Activated naive CD8-positive, alpha-beta T cell treated with anti-CD3 and anti-CD28 coated beads, Interleukin-2, amount 10 ng/mL, durations not matched to agents 7 days and 5 days (primary cell): ENCODE measurements at places on chromosomes 3 and 15. TPM values are rescaled to one million over a fixed set of nuclear protein-coding genes. Genes with fewer than 3 reads are reported as not detected.

CCR2 gene
- total RNA-seq, result 52.5 TPM

SLC6A1 gene
- total RNA-seq, result not detected

- H3K4me1 ChIP-seq, result peaks cover under 1% of the 10 kb centered on the region
- no peak overlapping the region for H3K27ac ChIP-seq
- no peak for DNase-seq
- H3K27me3 ChIP-seq, result no peaks in the 10 kb centered on the region
- no peak overlapping the region for H3K4me3 ChIP-seq
These were observed 475.0 kb upstream of the CBLB start for GRCh38 chr3:106343811-106344210.

DNA sequence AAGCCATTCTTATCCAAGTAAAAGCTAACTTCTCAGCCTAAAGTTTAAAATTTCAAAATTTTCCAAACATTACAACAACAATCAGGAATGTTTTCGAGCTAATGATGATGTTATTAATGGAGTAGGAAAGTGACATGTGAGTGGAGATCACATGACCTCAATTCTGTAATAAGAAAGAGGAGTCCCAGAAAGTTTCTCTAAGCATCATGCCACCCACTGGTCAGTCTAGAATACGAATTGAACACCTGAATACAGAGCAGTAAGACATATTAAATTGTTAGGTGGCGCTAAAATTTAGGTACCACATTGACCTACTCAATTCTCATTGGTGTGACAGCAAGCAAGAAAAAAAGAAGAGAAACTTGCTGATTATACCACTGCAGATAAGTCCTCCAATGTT is 163.9 kb downstream of the DCLK3 start:
- no peak overlapping the region for H3K27ac ChIP-seq
- no peaks in the 10 kb centered on the region for H3K36me3 ChIP-seq
- H3K4me3 ChIP-seq, result no peak overlapping the region

DNA sequence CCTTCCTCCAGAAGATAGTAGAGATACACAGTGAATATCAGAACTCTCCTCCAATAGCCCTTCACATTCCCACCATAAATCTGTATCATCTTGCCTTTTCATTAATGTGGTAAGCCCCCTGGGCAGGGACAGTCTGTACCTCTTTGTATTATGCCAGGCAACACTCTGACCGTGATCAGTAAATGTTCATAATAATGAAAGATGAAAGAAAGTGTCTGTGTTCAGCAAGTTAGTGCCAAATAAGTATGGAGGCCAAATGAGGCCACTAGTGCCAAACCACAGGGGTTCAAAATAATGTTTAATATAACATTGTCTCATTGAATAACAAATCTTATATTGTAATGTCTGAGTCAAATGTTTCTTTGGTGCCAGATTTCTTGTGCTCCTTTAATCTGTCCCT is 104.3 kb downstream of the CMSS1 start:
- H3K4me3 ChIP-seq, result no peak overlapping the region
- H3K4me1 ChIP-seq, result no peaks in the 10 kb centered on the region
- no peak overlapping the region for H3K27ac ChIP-seq
- DNase-seq, result no peak

DNA sequence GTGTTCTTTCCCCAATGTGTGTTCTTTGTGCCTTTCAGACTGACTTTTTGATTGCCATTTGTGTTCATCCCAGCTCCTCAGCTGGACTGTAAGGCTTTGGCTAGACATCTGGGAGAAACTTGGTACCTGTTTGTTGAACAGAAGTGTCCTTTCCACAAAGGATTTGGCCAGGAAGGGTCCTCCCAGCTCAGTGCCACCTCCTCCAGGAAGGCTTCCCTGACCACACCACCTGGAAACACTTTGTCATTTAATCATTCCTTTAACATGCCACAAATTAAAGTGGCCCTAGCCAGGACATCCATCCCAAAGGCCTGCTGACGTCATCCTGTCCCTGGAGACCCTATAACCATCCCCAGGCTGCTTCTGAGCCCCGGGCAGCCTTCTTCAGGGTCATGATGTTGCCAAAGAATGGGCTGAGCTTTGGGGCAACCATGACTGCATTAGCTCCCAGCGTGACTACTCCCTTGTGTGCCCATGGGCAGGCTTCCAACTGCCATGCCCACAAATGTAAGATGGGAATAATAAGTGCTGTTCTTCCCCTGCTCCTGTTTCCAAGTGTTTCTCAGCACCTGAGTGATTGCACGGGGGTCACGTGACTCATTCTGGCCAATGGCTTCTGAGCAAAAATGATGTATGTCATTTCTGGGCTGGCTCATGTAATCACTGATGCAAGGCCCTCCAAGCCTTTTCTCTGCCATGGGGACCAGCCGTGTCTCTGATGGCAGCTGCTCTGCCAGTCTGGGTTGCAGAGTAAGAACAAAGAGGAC is 112.5 kb upstream of the SMAD3 start:
- no peaks in the 10 kb centered on the region for H3K36me3 ChIP-seq
- no peak overlapping the region for H3K27ac ChIP-seq
- no peak overlapping the region for H3K4me3 ChIP-seq

PRSS50 gene
- total RNA-seq, result not detected

SYNM gene
- 6.7 TPM for total RNA-seq

CCR4 gene
- total RNA-seq, result 17.5 TPM

TERC gene
- total RNA-seq, result 7.3 TPM

CCR8 gene
- total RNA-seq, result 1.1 TPM

VILL gene
- 25.3 TPM for total RNA-seq

GRCh38 chr3:128067489-128067888 is 15.3 kb downstream of the SEC61A1 start:
- peaks cover 8% of the 10 kb centered on the region for H3K4me1 ChIP-seq
- peaks cover 32% of the 10 kb centered on the region for H3K36me3 ChIP-seq
- no peak for DNase-seq
- no peaks in the 10 kb centered on the region for H3K27me3 ChIP-seq

GRCh38 chr3:170614214-170614966 is 28.5 kb upstream of the SLC7A14 start:
- peaks cover 4% of the 10 kb centered on the region for H3K27me3 ChIP-seq
- H3K4me1 ChIP-seq, result no peaks in the 10 kb centered on the region
- no peaks in the 10 kb centered on the region for H3K36me3 ChIP-seq
- no peak overlapping the region for H3K4me3 ChIP-seq
- no peak overlapping the region for H3K27ac ChIP-seq

DNA sequence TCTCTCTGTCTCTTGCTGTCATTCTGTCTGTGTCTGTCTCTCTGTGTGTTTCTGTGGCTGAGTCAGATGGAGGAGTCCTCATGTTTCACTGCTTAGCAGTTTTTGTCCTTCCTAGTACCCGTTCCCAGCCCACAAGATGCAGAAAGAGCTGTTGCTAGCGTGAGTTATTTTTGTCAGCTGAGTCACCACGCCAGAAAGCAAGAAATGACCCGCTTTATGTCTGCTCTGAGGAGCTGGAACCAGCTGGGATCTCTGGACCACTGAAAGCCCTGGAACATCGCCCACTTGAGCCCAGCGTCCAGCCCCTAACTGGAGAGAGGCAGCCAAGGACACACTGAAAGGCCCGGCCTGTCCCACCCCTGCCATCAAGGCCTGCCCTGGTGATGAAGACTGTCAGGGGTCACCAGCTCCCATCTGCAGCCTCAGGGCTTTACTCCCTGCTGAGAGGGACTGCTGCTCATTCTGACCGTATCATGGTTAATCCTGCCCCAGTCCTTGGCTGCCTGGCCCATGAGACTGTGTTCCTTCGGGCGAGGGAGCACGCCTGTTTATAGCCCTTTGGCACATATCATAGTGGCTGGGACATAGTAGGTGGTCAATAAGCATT is 101.7 kb upstream of the TPM1 start:
- H3K4me1 ChIP-seq, result no peaks in the 10 kb centered on the region
- no peak overlapping the region for H3K4me3 ChIP-seq
- no peaks in the 10 kb centered on the region for H3K36me3 ChIP-seq
- peaks cover 22% of the 10 kb centered on the region for H3K27me3 ChIP-seq
- no peak overlapping the region for H3K27ac ChIP-seq
- DNase-seq, result no peak

DNA sequence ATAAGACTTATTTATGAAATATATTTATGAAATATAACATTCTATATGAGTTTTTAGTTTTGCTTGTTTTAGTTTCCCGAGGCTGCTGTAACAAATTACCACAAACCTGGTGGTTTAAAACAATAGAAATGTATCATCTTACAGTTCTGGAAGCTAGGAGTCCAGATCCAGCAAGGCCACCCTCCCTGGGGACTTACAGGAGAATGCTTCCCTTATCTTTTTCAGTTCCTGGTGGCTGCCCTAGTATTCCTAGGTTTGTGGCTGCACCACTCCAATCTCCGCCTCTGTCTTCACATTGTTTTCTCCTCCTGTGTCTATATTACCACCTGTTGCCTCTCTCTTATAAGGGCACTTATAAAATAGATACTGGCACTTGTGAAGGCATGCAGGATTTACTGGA is 877.8 kb downstream of the TUSC7 start:
- no peaks in the 10 kb centered on the region for H3K36me3 ChIP-seq
- H3K27me3 ChIP-seq, result no peaks in the 10 kb centered on the region
- DNase-seq, result no peak
- H3K27ac ChIP-seq, result no peak overlapping the region
- H3K4me1 ChIP-seq, result no peaks in the 10 kb centered on the region
